8988T (cell line): ENCODE measurements at places on chromosomes 12 and 14.

GRCh38 chr14:95320078-95320895 lies 579 bp upstream of the CLMN start:
- no peak for DNase-seq

DNA sequence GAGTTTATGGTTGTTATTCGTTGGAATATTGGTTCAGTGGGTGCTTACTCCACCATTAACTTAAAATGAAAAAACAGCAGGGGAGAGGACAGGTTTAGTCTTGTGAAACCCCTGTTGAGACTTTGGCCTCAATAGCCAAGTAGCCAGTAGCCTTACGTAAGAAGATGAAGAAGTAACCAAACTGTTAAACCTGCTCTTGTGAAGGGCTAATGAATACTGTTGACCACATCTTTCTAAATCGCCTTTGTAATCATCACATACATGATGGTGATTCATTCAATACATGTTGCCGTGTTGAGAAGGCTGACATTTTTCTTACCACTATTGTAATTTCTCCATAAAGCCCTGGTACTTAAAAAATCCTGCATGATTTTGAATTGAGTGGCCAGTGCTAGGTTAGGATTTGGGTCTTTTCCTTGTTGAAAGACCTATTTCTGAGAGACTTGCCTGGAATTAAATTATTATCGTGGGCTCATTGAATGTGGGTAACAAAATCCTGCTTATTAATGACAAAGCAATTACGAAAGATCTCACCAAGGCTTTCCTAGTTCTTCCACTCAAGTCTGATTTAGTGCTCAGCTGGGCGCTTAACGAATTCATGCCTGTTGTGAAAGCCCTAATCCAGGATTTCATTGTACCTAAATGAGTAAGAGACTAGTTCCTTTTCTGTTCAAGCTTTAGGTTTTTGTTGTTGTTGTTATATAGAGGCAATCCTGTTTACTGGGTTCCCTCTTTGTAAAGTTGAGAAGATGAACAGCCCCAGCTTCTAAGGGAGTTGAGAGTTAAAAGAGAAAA lies 333.1 kb downstream of the FUT8 start:
- no peak for DNase-seq

DNA sequence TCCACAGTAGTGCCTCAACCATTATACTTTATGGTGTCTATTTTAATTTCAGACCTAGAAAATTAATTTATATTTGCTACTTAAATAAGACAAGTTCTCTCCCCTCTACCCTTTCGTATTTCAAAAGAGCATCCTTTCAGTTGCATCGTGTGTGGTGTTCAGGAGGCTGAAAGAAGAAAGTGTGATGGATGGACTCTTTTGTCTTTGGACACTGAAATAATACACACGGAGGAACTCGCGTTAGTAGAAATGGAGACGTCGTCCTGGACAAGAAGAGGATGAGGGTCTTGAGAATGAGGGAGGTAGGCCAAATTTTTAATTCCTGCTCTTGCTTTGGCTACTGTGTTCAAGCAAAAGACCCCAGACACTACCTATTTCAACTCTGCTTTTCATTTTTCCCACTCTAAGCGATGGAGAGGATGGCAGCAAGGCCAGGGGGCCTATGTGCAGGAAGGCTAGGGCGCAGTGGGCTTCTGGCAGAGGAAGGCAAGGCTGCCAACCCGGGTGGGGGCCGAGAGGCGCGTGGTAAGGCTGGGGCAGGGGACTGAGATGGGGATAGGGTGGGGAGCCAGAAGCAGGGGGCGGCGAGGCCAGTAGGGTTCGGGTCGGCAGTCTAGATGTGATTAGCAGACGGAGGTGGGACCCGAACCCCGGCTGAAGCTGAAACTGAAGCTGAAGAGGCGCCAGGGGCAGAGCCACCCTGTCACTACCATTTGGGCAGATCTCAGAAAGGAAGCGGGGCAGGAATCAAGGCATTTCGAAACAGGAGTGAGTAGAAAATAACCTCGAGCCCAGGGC lies 722 bp downstream of the TMED8 start:
- DNase-seq, result peak; percentile 24

DNA sequence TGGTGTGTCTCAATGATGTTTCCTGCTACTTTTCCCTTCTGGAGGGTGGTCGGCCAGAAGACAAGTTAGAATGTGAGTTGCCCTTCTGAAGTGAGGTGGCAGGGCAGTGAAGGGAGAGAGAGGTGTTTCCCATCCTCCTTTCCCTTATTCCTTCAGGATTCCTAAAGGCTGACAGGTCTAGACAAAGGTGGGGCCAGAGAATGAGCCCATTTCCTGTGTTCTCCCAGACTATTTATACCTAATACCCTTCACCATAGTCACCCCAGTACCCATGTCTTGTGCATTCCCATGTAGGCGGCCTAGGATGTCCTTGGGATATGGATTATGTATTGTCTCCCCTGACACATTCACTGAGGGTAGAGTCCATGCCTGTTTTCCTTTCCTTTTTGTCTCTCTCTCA lies 7.0 kb downstream of the DGKA start:
- no peak for DNase-seq

- no peak for DNase-seq
These were observed 620 bp downstream of the C1S start for GRCh38 chr12:7061138-7061537.

GRCh38 chr14:68222154-68222553 lies 402.6 kb downstream of the RAD51B start:
- DNase-seq, result no peak

GRCh38 chr12:25256005-25256404 lies 5.3 kb upstream of the KRAS start:
- DNase-seq, result no peak

- no peak for DNase-seq
These were observed 34.7 kb downstream of the GPR19 start for GRCh38 chr12:12661086-12661856.

- DNase-seq, result no peak
These were observed 8.4 kb downstream of the PCK2 start for GRCh38 chr14:24102357-24103048.

- no peak for DNase-seq
These were observed 74.4 kb downstream of the PAPLN start for GRCh38 chr14:73311708-73312030.

- no peak for DNase-seq
These were observed 138.5 kb downstream of the KICS2 start for GRCh38 chr12:64083285-64084210.

GRCh38 chr14:103078420-103078749 lies 5.6 kb upstream of the LBHD2 start:
- DNase-seq, result peak; percentile 80

DNA sequence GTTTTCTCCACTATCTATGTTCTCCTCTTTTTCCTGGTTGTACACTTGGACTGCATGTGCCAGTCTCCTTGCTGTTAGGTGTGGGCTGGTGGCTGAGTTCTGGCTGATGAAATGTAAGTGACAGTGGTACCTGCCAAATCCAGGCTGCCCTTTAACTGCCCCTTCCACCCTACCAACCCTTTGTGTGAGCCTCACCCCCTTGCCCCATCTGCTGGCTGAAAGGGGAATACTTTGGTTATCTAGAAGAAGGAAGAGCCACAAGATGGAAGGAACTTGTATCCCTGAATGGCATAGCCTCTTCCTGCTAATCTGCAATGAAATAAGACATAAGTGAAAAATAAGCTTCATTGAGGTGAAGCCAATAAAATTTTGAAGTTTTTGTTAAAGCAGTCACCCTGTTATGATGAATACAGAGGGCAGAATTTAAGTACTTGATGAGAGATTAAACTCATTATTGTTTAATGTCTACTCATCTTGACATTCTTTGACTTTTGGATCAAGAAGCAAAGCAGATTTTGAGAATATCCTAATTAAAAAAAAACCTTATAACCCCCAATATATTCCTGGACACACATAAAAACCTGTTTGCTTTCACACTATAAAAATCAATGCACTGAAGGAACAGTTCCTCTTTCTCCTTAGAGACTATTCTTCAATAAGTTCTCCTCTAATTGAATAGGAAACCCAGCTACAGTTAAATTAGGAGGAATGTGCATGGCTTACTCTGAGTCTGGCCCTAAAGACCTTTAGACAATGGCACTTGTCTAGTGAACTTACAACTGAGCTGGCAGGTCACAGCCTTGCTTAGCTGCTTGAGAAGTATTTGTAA lies 262.6 kb upstream of the BTG1 start:
- peak; percentile 9 for DNase-seq

GRCh38 chr12:62481843-62482540 lies 15.4 kb downstream of the MON2 start:
- DNase-seq, result no peak

DNA sequence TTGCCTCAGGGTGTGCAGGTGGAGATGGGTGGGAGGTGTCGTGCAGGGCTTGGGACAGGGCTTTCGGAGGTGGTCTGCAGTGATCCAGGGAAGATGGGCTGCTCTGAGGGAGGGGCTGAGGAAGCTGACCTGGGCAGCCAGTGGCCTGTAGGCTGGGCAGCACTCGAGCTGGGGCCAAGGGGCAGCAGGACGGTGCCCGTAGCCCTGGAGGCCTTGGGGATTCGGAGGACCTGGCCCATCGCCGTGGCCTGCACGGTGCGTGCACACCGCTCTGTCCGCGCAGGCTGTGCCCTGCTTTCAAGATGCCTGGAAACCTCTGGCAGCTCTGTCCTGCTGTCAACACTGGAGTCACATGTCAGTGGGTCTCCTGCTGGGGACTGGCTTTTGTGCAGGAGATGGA lies 9.1 kb downstream of the PACS2 start:
- no peak for DNase-seq

DNA sequence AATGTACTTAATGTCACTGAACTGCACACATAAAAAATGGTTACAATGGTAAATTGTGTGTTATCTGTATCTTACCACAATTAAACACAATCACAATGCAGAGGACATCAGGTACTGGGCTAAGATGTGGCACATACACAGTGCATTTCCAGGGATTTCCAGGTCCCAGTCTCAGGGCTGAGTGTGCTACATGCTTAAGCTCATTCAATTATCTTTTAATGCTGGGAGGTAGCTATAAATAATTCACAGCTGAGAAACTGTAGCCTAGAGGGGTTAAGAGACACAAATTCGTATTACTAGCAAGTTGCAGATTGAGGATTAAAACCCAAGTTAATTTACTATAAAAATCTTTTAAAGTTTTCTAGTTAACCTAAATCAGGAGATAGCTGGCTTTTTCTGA lies 67.1 kb downstream of the CRACR2A start:
- DNase-seq, result no peak

DNA sequence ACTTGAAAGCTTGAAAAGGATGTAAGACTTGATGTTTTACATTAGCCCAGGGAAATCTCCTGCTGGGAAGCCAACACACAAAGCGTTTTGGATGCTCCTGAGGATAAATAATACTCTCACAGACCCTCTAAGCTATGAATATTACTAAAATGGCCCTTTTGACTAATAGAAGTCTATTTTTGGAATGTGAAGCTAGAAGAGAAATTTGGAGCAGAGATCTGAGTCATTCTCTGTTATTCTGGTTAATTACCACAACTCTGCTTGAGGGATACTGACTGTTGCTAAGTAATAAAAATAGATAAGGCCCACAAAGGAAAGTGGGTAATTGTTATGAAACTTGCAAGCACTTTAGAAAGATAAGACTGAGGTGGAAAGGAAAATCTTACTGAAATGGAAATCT lies 346.2 kb upstream of the STXBP6 start:
- no peak for DNase-seq

- DNase-seq, result no peak
These were observed 151.0 kb upstream of the KRAS start for GRCh38 chr12:25401547-25402345.

GRCh38 chr14:92542766-92543554 lies 29.4 kb downstream of the RIN3 start:
- DNase-seq, result no peak

GRCh38 chr12:10155966-10156365 lies 16.0 kb downstream of the OLR1 start:
- DNase-seq, result no peak

DNA sequence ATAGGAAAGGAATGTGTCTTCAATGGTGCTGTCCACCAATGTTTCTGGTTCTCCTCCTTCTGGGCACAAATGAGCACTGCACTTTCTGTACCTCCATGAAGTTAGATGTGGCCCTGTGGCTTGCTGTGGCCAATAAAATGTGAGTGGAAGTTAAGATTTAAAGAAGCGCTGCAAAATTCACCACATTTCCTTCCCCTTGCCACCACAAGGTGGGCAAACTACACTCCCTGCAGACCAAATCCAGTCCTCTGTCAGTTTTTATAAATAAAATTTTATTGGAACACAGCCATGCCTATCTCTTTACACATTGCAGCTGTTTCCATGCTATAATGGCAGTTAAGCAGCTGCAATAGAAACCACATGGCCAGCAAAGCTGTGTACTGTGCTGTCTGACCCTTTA lies 141.4 kb upstream of the TMPO start:
- DNase-seq, result no peak

DNA sequence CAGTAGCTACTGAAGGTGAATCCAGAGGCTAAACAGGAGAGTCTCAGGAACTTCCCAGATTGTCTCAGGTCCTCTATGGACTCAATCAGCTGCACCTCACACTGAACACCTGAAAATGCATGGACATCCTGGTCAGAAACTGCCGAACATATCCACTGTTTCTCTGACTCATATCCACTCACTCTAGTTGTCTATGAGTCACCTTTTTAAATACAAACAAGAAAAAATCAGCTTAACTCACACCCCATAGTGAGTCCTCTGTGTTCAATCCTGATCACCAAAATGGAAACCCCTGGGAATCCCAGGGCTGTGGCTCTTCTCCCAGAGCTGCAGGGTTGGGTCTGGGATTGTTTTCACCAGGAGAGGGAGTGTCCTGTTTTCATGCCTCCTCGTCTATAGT lies 556.7 kb downstream of the TMEM121 start:
- DNase-seq, result no peak

DNA sequence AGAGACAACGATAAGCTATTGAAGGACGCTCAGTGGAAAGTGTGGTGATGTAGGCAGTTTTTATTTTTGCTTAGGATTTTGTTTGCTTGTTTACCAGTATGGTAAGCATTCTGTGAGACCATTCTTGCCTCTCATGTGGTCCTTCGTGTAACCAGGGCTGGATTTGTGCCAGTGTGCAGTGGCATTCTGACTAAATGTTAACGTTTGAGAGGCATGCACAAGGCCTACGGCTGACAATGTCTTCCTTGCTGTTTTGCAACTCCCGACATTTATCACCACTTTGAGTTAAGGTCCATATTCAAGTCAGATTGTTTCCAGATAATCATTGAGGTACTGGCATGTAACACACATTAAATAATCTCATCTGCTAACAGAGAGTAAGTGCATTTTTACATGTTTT lies 102.3 kb upstream of the BCAT1 start:
- no peak for DNase-seq

DNA sequence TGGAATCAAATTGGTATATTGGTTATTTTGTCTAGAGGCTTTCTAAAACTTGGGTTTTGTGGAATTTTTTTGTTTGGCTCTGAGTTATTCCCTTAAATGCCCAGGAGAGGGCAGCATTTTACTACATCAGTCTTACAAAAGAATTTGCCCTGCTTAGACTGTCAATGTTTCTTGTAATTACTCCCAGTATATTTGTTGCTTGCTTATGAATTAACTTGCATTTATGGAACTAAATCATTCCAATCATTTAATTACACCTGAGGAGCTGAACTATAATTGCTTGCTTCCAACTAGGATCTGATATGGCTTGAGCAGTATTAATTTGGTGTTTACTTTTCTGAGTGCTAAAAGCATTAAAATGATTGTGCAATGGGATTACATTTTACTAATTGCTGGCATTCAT lies 48.7 kb downstream of the MIPOL1 start:
- no peak for DNase-seq

- no peak for DNase-seq
These were observed 61.8 kb downstream of the GLT1D1 start for GRCh38 chr12:128914908-128915563.
